ENCODE measurements at places on chromosomes 11 and 22.

DNA sequence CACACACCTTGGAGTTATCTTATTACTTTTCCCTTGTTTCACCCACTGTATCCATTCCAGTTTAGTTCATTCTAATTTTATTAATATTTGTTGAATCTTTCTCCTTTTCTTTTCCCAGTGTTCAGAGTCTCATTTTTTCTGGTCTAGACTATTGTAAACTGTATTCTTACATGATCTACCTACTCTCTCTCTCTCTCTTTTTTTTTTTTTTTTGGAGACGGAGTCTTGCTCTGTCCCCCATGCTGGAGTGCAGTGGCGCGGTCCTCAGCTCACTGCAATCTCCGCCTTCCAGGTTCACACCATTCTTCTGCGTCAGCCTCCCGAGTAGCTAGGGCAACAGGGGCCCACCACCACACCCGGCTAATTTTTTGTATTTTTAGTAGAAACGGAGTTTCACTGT is 2.1 kb downstream of the ANKRD42 start:
- no peak for DNase-seq

GRCh38 chr11:128868841-128869671 is 2.0 kb upstream of the KCNJ1 start:
- DNase-seq: no peak

- no peak for DNase-seq
Observed at GRCh38 chr11:63629426-63629825, 15.2 kb upstream of the PLAAT3 start.

DNA sequence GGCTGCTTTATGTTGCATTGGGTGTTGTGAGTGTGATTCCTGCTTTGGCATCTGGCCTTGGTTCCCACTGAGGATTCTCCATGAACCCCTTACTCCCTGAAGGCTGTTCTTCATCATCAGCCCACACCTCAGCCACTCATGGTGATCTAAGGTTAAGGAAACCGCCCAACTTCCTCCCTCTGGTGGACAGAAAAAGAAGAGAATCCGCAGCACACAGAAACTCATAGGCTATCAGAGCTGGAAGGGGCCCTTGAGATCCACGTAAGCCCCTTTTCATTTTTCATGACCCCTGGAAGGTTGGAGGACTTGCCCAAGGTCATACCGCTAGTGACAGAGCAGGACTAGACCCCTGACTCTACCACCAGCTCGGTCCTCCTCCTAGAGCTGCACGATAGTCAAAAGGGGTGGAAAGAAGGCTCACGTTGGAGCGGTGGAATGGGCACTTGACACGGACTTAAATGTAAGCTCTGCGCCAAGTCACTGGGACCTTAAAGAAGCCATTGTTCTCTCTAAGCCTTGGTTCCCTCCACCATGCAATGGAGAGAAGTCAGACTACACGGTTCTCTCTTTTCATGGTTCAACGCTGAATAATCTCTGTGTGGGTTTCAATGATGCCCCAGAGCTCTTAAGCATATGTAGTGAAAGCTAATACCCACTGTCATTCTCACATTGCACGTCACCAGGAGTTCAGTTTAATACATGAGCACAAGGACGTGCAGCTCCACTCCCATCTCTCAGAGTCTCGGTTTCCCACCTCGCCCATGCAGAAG is 83.6 kb upstream of the CRTAM start:
- peak; percentile 31 for DNase-seq

DNA sequence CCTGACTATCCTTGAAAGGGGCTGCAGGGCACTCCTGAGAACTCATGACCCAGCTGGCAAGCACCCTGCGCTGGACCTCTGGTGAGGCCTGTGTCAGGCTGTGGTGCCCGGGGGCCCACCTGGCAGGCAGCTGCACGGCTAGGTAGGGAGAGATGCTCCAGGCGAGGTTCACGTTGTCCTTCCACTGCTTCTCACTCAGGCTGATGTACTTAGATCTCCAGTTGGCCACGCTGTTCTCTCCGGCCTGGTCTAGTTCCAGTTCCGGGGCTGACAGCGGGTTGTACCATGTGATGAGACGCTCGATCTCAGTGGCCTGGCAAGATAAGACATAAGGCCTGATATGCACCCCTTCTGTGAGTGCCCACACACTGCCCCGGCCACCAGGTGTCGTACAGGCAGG is 44.7 kb upstream of the SERPIND1 start:
- DNase-seq: no peak

DNA sequence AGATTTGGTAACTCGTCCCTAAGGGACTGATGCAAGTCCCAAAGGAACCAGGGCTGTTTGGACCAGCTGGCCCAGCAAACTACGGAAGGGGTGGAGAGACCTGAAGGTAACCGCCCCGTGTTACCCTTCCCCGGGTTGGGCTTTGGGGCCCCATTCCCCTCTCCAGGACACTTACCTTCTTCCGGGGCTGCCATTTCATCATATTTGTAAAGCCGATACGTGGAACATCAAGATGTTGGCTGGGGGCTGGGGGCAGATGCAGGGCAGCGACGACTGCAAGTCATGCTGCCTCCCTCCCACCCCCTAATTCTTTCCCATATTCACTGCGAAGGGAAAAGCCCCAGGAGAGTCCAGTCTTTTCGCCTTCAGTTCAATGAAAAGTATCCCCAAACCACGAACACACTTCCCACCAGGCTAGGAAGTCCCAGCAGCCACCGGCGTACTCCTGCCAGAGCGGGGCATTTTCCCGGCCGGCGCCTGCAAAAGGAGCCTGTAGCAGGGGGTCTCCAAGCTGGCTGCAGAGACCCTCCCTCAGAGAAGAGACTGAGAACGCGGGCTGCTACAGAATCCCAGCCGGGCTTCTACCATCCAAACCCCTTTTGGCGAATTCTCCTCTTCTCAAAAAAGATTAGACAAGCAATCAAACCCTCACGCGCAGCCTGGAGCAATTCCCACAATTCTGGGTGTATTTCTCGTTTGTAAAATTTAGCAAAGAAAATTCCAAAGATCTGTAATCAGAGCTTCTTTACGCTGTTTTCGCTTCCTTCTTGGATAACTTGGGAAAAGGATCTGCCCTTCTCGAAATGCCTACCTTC is 236.7 kb downstream of the TTC28 start:
- DNase-seq: peak; percentile 36

DNA sequence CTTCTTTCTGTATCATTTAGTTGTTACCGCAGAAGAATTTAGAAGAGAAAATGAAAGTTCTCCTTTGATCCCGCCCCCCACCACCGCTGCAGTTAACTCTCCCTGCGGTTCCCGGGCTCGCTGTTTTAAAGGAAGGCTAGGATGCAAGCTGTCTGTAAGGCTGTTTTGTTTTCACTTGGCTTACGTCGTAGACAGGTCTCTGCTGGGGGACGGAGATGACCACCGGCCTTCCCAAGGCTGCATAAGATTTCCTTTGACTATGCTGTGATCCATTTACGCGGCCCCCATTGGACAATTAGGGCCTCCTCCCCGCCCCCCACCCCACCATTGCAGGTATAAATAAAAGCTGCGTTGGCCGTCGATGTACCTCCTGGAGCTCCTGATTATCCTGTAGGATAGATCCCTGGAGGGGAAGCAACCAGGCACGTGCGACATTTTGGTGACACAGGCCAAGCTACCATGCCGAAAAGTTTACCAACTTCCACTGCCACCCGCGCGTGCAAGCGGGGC is 1.4 kb upstream of the CPT1A start:
- peak; percentile 60 for DNase-seq

GRCh38 chr11:68979931-68980775 is 633 bp downstream of the MRGPRD start:
- DNase-seq: no peak

- DNase-seq: no peak
Observed at GRCh38 chr22:44592126-44592823, 94.2 kb upstream of the RTL6 start.

GRCh38 chr11:128696941-128697340 is 3.1 kb downstream of the FLI1 start:
- no peak for DNase-seq

DNA sequence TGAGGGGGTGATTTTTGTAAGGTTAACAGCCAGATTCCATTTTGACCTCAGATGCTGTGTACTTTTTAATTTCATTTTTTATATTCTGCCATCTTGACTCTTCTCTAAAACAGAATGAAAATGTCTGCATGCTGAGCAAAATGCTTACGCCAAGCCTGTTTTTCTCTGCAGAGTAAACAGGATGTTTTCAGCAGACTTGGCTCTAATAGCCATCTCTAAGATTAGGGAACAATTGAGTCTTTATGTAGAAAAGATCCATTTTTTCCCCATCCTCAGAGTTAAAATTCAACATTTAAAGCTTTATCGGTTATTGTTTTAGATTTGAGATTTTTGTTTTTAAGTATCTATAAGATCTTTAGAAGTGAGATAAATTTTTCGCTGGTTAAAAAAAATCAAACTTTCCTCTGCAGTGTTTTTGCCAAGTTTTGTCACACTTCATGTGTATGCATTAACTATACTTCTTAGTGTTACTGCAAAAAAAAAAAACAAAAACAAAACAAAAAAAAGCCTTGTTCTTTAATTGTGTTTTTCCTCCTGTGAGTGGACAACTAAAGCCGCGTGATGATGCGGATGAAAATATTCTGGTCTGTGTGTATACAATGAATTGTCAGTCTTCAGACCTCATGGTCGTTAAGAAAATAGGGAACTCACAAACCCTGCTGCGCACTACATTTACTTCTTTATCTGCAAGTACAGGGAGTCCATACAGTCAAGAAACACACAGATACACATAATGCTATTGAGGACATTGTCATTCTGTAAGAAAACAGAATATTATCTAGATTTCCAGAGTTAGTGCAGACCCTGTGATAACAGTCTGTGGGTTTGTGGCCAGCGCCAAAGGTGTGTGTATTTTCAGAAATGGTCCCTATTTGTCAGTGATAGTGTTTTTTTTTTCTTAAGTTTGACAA is 17.5 kb upstream of the ADSL start:
- DNase-seq: no peak

DNA sequence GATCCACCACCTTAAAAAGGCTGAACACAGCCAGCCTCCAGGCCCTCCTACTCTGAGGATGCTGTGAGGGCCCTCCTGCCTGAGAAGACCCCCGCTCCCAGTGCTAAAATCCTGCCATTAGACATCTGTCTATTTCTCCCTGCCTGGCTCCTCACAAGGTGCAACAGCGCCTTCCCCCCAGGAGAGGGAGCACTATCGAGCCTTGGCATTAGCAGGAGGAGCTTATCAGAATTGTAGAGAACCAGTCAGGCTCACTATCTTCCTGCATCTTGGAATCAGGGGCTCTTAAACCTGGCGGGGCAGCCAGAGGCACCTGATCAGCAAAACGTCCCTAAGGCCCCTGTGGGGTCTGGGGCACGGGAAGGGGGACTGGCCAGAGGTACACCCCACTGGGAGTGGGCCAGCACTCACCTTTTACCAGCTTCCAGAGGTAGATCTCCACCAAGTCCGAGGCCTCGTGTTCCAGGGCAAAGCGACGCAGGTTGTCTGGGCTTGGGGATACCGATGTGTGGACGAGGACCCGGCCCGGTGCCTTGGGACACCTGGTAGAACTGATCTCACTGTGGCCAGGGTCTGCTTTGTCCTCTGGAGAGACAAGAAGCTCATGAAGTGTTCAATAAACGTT is 28.7 kb downstream of the CHRDL2 start:
- peak; percentile 59 for DNase-seq

DNA sequence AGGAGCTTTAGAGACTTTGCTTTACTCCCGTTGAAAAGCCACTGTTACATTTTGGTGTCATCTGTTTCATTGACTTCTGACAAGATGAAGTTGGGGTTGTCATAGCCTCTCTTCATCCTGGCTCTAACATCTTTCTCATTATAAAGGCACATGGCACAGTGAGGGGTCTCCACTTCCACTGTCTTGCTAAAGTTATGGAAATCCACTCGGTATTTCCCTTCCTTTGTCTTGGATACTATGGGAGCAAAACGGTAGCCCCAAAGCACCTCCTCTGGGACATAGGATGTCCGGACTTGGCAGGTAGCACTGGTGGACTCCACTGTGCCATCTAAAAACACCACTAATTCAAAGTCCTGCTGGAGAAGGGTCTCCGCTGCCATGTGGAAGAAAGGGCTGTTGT is 28.0 kb downstream of the KCNJ1 start:
- DNase-seq: no peak

DNA sequence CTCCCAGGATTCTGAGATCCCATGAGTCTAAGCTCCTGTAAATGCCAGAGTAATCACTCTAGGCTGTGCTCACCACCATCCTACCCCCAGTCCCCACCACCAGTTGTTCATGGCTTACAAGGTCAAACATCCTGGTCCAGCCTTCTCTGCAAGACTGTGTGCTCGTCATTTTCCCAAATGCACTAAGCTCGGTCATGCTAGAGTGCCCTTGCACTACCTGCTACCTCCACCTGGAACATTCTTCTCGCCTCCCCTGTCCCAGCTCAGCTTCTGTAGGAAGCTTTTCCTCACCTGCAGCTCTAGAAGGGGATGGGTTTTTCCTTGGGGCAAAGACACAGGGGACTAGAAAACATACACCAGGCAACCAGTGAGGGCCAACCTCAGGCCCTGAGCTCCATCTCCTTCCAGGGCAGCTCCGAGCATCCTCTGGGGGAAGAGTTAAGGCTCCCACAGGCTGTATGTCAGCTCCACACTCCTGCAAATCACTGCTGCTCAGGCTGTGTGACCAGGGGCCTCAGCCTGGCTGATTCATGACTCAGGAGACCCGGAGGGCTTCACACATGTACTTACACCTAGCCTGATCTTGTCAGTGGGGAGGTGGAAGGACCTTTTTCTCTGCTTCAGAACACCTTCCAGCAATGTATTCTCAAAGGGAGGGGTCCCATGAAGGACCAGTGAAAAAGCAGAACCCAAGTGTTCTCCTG is 37.2 kb upstream of the CSNK2A3 start:
- no peak for DNase-seq

DNA sequence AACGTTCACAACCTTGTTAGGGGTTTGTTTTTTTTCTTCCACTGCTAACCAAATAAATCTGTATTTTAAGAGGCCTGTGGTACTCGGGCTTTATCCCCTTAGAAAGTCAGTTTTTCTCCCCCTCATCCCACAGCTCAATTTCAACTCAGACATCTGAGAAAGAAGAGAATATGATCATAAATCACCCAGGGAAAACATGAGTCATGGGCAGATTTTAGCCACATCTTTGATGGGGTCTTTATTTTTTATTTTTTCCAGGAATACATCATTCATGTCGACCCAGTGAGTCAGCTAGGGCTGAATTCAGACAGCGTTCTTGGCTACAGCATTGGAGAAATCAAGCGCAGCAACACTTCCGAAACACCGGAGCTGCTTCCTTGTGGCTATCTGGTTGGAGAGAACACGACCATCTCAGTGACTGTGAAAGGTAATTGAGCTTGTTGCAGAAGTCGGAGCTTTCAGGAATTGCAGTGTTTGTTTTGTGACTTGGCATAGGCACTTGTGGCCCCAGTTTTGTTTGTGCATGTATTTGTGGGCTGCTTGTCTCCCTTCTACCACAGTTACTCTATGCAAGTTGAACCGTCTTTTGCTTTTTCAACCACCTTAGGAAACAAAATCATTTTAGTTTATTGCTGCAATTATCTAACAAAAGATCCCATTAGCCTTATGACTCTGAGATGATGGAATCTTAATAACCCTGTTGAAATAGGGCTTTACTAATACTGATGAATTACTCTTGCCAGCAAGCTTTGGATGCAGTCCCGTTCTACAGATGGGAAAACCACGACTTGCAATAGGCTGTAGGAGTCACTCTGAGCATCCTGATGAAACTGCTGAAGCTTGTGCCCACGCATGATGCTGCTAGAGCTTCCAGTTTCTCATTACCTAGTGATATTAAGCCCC is 62.7 kb downstream of the DBX1 start:
- no peak for DNase-seq

Measured in activated naive CD4-positive, alpha-beta T cell treated with anti-CD3 and anti-CD28 coated beads, Interleukin-2, amount 50 U/mL, for 16 hours (primary cell).